ENCODE measurements at places on chromosomes 13 and 19. TPM values are rescaled to one million over a fixed set of nuclear protein-coding genes. Genes with fewer than 3 reads are reported as not detected.

- no peak for DNase-seq
These were observed 45.1 kb upstream of the MCF2L start for GRCh38 chr13:112923962-112924361.

DNA sequence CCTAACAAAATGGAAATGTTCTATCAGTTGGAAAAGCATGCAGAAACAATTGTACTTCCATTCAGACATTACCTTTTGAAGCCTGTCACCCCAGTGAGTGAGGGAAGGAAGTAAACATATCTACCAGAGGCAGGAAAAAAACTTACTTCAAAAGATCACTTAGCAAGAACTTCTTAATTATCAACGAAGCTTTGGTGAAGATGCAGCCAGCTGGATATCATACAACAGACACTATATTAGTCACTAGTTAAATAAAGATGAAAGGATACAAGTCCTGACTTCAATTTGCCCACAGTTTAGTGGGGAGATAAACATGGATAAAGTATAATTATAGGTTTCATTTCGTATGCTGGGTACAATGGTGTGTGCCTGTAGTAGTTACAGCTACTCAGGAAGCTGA lies 148.8 kb downstream of the TNFRSF19 start:
- no peak for DNase-seq

Gene STAP2
- 3.0 TPM for total RNA-seq

Gene CD33
- 18.6 TPM for total RNA-seq

All from mesenteric fat pad (tissue), 1 donor.